KBM-7 (cell line): ENCODE measurements at places on chromosomes 4 and X.

DNA sequence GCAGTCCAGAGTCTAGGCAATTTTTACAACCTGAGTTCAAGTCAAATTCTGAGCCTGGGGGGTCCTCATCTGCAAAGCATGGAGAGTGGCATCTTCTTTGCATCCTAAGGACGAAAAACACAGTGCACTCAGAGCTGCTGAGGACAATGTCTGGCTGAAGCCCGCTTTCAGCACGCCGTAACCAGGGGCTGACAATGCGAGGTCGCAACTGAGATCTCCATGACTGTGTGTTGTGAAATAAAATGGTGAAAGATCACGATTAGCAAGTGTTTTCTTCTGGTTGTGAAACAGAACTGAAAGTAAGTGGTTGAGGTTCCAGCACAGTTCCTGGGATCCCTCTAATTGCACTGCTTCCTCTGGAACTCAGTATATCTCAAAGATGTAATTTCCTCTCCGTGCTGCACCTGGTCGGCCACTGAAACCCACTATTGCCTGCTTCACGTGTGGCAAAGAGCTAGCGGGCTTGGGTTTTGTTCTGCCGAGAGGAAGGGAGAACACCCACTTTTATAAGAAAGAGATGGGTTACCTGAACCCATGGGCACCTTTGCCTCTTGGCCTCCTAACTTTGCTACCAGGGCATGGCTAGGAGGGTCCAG, 7.7 kb upstream of the F11 start:
- no peak for DNase-seq

DNA sequence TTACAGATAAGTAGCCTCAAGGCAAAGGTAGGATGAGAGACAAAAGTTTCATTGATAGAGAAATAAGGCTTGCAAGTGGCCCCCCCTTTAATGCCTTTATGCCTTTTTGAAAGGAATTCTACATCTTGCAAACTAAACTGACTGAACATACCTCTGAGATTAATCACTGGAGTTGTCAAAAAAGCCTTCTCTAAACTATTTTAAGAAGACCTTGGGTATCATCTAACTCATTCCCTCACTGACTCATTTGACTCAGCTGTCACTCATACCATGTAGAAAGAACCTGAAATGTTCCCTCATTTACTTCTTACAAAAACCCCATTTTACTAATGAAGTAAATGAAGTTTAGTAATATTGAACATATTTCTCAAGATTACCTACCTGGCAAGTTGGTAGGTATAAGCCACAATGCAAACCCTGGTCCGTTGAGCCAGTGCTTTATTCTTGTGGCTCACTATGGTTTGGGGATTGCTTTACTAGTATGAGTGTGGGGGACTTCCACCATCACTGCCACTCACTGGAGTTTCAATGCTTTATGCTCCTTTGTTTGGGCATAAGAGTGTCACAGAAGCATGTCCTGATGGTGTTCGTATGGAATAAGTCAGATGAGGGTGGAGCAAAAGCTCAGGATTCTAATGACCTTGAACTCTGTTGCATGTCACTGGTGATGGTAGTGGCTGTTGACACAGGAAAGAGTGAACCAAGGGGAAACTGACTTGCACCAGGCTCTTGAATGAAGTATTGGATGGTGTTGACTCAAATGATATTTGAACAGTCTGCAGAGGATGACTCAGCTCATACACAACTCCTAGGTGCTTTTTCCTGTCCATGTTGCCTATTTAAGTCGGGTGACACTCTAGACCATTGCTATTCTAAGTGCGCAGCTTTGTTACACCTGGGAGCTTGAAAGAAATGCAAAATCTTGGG, 305.5 kb upstream of the EMCN start:
- no peak for DNase-seq

DNA sequence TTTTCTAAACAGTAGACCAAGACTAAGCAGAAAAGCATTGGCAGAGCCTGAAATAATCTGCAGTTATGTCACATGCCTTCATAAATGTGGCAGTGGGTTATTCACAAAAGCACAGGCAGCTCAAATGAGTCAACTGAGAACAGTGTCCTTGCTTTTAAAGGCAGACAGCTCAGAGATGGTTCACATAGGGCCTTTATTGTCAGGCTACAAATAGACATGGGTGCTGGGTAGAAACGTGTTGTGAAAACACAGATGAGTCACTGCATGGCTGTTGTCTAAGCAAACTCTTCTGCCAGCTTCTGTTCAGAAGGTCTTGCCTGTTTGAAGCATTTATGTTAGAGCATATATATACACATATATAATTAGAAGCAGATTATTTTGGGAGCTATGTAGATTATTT, 118.0 kb downstream of the SLC4A4 start:
- no peak for DNase-seq

- no peak for DNase-seq
These were observed 261.6 kb downstream of the IQCM start for GRCh38 chr4:149553959-149554520.

DNA sequence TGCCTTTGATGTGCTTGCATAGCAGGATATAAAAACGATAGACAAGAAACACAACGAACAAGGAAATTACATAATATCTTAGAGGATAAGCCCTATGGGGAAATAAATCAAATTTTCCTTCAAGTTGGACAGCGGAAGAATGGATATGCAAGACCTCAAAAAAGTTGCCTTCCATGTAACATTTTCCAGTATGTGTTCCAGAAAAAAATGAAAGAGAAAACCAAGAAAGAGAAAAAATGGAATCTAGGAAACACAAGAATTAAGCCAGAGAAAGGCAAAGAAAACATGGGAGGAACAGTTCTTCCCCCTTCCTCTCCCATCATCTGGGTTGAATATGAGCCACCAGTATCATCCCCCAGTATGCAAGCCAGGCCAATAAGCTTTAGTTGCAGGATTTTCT, 34.6 kb upstream of the MID1 start:
- DNase-seq: no peak

GRCh38 chr4:152104901-152105357, 344.1 kb upstream of the GATB start:
- no peak for DNase-seq

- no peak for DNase-seq
These were observed 54.3 kb downstream of the LRP2BP start for GRCh38 chr4:185341377-185341776.

- DNase-seq: no peak
These were observed 233.6 kb upstream of the RPS6KA3 start for GRCh38 chrX:20500171-20500865.

- no peak for DNase-seq
These were observed 495.2 kb downstream of the MID1IP1 start for GRCh38 chrX:39296472-39296871.

DNA sequence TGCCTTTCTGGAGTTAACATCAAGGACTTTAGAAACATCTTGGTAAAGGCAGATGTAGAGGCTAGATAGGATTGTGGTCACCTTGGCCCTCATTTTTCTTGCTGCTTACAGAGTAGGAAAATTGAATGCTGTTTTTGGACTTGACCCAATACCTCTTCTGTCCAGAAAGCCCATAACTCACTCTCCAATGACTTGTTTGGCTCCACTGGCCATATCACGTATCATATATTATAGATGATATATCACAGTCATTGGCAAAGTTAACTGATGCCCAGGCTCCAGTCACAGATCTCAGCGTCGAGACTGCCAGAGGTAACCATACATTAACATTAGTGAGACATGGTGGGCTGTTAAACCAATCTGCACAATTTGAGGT, 88.1 kb upstream of the PLAC1 start:
- no peak for DNase-seq

GRCh38 chr4:145740806-145741205, 60.9 kb downstream of the C4orf51 start:
- DNase-seq: no peak

- DNase-seq: no peak
These were observed 4.9 kb downstream of the CDKN2AIP start for GRCh38 chr4:183449193-183449882.

- no peak for DNase-seq
These were observed 30.5 kb upstream of the TCEANC start for GRCh38 chrX:13622401-13622964.

DNA sequence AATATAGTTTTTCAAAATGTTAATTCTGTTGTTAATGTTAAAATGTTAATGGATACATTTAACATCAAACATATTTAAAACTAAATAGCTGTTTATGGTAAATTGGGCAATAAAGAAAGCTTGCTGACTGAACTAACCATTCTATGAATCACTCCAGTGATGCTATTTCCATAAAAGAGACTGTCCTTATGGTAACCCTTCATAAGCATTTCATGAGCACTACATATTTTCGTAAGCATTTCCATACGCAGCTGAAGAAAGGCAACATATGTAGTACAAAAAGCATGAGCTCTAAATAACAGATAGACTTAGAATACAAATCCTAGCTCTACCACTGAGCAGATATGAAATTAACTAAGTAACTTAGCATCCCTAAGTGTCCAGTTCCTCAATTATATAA, 188.9 kb downstream of the COL25A1 start:
- DNase-seq: no peak

- no peak for DNase-seq
These were observed 378.0 kb downstream of the AFF2 start for GRCh38 chrX:148878371-148878770.

GRCh38 chr4:43457866-43458265, 565.4 kb downstream of the GRXCR1 start:
- DNase-seq: no peak

GRCh38 chr4:112801341-112801740, 164.4 kb downstream of the LARP7 start:
- no peak for DNase-seq

DNA sequence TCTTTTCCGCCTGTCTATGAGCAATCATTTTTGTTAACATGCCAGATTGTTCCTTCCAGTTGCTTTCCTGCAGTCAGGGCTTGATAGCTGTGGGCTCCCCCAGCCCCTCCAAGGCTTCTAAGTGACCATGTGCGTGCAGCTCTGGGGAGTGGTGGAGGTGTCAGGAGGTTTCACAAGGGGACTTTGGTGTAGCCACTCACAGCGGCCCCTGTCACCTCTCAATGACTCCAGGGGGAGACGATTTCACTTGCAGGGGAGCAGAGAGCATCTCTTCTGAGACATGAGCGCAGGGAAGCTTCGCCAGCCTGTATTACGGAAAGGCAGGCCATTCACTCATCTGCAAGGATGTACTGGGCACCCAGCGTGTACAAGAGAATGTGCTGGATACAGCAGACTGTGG, 3.1 kb upstream of the GPR78 start:
- DNase-seq: no peak

DNA sequence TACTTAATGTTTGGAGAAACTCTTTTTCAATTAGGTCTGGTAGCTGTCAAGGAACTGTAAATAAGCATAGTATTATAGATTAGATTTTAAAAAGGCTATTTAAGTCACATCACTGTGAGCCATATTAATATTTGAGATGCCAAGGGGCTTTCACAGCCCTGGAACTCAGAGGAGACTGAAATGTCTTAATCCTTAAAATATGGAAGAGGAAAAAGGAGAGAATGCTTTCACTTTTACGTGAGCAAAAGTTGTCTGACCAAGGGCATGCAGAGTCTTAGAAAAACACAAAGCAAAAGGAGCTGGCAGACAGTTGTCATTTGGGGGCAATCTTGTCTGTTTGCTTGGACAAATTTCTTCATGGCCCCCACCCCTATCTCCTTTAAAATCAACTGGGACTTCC, 253.2 kb upstream of the IGFBP7 start:
- DNase-seq: no peak

DNA sequence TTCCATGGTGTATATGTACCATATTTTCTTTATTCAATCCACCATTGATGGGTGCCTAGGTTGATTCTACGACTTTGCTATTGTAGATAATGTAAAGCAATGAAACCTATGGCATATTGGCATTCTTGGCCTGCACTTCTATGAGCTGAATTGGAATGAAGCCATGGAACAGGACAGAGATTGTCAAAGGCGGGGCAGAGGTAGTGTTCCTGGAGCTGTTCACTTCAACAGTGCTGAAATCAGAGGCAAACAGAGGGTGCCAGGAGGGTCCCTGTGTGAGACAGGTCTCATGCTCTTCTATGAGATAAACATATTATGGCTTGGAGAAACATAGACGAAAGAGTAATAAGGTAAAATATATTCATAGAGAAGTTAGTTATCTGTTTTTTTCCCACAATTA, 342.6 kb upstream of the VCX start:
- no peak for DNase-seq

DNA sequence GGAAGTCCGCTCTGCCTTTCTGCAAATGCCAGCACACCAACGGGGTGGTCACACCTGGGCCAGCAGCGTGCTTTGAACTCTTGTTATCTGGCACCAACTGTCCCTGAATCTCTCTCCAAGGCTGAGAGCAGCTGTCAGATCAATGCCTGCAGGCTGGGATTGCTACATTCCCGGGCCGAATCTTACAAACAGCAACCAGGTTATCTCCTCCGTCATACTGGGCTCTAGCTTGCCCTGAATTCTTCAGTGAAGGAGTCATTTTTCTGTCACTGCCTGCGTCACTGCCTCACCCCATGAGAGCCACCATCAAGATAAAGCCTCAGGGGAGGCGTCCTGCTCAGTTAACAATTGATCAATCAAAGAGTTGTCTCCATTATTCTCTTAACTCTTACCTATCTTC, 329.4 kb upstream of the PPARGC1A start:
- no peak for DNase-seq

- DNase-seq: no peak
These were observed 103.5 kb downstream of the GPR143 start for GRCh38 chrX:9662148-9662547.

- peak; percentile 95 for DNase-seq
These were observed 1.5 kb downstream of the P2RY8 start for GRCh38 chrX:1535241-1536041.

GRCh38 chr4:96992443-96992842, 1150.8 kb downstream of the STPG2 start:
- DNase-seq: no peak

- DNase-seq: no peak
These were observed 63.1 kb downstream of the TSC22D3 start for GRCh38 chrX:107712231-107713202.

GRCh38 chr4:22072726-22073125, 124.2 kb upstream of the KCNIP4 start:
- no peak for DNase-seq

GRCh38 chrX:1423215-1423614, 29.5 kb downstream of the ASMTL start:
- DNase-seq: no peak

DNA sequence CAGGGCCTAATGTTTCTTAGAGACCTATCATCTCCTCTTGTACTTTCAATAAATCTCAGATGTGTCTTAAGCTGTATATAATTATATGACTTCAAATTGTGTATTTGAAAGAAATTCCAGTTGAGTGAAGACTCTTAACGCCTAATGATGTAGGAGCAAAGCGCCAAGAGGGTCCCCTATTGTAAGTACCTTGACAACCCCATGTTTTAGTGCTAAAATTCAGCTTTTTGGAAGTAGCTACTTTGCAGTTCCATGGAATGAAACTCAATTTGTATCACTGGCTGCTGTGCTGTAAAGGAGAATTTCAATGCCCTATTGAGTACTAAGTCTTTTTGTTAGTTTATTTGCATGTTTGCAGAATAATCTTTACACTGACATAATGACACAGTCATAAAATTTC, 1826.6 kb upstream of the AGA start:
- no peak for DNase-seq

DNA sequence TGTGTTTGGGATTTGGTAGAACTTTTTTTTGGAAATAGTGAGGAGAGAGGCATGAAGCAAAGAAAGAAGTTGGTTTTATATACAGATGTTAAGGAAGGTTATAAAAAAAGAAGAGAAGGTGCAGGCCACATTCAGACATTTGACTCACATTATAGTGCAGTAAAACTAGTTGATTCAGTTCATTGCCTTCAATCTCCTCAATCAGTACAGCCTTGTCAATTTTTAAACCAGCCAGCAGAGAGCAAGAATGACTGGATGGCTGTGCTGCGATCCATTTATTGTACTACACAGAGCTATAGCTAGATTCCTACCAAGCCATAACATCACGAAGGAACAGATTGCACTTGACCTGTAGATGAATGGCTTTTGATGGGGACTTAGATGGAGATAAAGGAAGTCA, 79.7 kb upstream of the LSM6 start:
- no peak for DNase-seq
